ENCODE measurements at places on chromosomes 16 and 17. TPM values are rescaled to one million over a fixed set of nuclear protein-coding genes. Genes with fewer than 3 reads are reported as not detected.
A peak's percentile ranks its signal among the peaks of the same experiment; 100 is the strongest.

The ENPP7 gene
- polyA plus RNA-seq: not detected

GRCh38 chr17:5419959-5420653, at the start of gene RPAIN:
RPAIN (plus strand) TSS chr17:5420182; CDS start chr17:5420211, 29 bp downstream.
- peak; percentile 88 for DNase-seq

DNA sequence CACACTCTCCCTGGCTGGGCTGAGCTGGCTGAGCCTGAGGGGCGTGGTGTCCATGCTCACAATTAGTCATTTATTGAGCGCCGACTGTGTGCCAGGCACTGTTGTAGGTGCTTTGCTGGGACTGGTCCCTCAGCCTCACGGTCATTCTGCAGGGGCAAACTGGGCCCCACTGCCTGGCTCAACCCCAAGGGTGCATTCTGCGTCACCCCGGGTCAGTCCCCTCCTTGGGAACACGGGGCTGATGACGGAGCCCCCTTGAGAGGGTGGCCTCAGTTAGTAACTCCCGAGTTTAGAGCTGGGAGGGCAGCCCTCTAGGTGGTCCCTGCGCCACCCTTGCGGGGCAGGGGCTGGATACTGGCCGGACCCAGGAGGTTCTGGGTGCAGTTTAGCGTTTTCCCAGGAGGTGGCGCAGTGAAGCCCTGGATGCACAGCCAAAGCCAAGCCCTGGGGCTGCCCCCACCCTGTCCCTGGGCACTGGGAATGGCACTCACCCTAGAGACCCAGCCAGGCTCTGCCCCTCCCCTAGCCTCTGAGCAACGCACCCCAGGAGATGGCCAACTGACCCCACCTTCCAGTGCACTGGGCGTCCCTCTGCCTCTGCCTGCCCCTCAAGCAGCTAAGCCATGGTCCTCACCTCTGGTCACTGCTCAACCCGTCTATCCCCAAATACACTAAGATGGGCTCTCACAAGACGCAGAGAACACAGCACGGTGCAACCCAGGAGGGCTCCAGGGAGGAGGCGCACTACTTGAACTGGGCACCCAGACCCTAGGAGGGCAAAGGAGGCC, 243.2 kb upstream of the GSE1 start:
- DNase-seq: peak; percentile 68

GRCh38 chr17:66948061-66948750, 16.3 kb upstream of the CACNG4 start:
- no peak for DNase-seq

DNA sequence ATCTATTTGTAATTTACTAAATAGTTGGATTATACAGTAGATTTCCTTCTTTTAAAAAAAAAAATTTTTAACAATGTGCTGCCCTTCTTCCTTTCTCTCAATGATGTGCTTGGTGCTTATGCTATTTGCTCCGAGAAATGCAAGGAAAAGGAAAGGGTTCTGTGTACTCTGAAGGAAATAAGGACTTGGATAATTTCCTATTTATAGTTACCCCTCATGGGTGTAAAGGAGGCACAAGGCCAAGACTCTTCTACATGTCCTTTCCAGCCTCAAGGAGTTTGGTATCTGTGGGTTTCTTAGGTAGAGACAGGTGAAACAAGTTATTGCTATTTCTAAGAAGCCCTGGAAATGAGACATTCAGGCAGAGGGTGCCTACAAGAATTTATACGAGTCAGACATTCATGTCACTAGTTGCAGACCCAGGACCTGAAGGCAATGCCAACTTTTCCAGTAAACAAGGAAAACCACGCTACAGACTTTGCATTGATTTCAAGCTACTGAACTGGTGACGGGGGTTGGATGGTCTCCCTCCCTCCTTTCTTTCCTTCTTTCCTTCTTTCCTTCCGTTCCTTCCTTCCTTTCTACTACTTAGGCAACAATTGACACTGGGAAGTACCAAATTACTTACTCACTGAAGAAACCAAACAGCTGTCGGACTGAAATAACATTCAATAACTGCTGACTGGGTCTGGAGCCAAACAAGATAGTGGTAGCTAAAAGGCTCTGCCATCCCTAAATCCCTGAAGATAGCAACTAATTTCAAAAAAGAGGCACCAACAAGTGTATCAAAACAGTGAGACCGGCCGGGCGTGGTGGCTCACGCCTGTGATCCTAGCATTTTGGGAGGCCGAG, 33.8 kb upstream of the GHDC start:
- no peak for DNase-seq

The MPO gene
- polyA plus RNA-seq: 0.13 TPM

GRCh38 chr16:51133183-51133582, 17.9 kb downstream of the SALL1 start:
- DNase-seq: no peak

GRCh38 chr17:76840443-76840767, 27.8 kb upstream of the MGAT5B start:
- DNase-seq: no peak

The DGKE gene
- polyA plus RNA-seq: 1.7 TPM

DNA sequence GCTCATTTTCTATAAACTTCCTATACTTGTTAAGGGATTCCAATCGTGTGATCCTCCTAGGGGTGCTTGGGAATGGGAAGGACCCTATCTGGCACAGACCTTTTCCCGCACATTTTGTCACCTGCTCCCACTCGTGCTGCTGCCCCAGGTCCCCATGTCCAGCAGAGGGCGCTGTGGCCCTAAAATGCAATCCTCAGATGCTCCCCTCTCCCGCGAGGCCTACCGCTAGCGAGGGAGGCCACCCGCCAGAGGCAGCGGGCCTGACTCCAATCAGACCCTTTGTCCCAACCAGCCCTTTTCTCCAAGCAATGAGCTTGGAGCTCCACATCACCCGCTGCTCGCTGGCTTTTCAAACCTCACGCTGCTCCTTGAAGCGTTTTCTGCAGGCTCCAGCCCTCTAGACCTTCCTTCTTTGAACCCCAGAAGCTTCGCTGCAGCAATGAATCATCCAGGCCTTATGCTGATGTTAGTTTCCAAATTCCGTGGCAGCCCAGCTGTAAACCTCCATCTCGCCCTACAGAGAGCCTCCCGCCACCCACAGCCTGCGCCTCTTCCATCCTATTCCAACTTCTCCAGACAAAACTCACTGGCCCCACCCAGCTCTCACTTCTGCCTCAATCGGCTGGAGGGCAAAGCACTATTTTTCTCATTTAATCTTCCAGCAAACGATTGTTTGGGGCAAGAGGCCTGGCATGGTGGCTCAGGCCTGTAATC, 23.6 kb upstream of the FZD2 start:
- DNase-seq: peak; percentile 92

The KRT17 gene
- polyA plus RNA-seq: not detected

DNA sequence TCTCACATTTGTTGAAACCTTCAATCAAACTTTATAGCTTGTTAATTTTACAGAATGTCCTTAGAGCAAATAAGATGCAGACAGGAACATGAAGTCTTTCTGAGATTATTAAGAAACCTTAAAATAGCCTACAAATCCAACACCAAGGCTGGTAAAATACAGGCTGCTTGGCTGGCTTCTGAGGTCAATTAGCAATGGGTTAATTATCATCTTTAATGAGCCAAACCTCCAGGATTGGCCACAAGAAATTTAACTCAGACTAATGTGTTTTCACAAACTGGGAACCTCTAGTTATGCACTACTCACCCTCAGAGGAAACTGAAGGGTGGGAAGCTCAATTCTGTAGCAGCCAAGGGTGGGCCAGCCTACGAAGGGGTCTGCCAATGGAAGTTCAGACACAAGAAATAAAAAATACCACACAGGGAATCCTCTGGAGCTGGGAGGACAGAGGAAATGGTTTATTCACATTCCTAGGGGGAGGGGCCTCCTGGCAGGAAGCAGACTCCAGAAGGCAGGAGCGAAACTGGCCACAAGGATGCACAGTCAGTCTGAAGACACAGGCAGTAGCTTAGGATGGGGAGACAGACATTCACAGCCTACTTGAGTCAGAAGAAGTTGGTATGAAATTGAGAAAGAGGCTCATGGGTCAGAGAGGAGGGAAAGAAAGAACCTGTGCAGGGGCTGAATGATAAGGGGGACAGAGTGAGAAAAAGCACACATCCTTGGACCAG, 36.1 kb downstream of the HIC1 start:
- peak; percentile 45 for DNase-seq

DNA sequence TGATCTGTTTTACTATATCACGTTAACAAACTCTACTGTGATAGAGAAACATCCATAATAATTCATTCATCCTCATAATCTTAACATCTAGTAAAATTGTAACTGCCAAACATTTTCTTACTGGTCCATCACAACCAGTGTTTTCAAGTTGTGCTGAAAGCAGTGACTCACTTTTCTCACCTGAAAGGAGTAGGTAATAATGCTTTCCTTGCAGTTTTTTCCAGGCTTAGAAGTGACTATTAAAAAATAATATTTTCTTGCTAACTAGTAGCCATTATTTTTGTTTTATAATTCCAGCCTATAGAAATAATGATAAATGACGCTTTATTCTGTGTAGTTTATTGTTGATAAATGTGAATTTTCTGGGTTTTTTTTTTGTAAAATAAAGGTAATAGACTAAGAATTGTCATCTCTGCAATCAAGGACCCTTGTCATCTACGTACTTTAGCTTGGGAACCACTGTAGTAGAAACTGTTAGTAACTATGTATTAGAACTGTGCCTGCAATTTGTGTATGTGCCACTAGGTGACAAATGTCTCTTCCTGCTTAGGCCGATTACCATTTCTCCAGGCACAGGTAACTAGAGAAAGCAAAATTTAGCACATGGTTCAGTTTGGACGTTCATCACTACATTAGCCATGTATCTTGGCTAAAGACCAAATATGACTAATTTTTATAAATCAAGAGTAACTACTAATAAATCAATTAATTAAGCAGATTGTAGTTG, 409.4 kb upstream of the ERCC4 start:
- DNase-seq: no peak

The CDRT15L2 gene
- polyA plus RNA-seq: not detected

The C1QL1 gene
- 0.27 TPM for polyA plus RNA-seq

- no peak for DNase-seq
Measured at GRCh38 chr16:54320697-54321340, 34.2 kb upstream of the IRX3 start.

GRCh38 chr17:61477204-61477834, 25.1 kb downstream of the TBX4 start:
- no peak for DNase-seq

DNA sequence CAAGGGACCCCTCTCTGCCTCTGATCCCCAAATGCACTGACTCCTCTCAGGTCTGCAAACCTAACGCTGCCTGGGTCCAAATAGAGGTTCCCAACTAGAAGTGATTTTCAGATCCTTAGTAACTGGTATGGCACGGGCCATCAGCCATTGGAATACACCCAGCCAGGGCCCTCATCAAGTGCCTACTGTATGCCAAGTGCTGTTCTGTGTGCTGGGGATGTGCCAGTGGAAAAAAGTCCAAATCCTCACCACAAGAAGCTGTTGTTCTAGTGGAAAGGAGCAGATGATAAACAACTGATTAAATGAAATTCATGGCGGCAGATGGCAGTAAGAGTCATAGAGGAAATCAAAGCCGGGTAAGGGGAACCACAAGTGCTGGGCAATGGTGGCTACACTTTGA, 57.2 kb upstream of the MED9 start:
- no peak for DNase-seq

The PPP1R27 gene
- polyA plus RNA-seq: 3.1 TPM

GRCh38 chr17:3954976-3955672, 9.1 kb downstream of the ATP2A3 start:
- no peak for DNase-seq

GRCh38 chr16:81505011-81505661, 60.5 kb downstream of the CMIP start:
- DNase-seq: no peak

GRCh38 chr17:61168506-61168905, 231.1 kb upstream of the TBX2 start:
- DNase-seq: no peak

GRCh38 chr16:2913603-2914002, 1.9 kb downstream of the FLYWCH1 start:
- no peak for DNase-seq

The SLC5A2 gene
- not detected for polyA plus RNA-seq

The DUSP3 gene
- 69.8 TPM for polyA plus RNA-seq

GRCh38 chr17:17749921-17750320, 68.7 kb downstream of the RAI1 start:
- DNase-seq: no peak

DNA sequence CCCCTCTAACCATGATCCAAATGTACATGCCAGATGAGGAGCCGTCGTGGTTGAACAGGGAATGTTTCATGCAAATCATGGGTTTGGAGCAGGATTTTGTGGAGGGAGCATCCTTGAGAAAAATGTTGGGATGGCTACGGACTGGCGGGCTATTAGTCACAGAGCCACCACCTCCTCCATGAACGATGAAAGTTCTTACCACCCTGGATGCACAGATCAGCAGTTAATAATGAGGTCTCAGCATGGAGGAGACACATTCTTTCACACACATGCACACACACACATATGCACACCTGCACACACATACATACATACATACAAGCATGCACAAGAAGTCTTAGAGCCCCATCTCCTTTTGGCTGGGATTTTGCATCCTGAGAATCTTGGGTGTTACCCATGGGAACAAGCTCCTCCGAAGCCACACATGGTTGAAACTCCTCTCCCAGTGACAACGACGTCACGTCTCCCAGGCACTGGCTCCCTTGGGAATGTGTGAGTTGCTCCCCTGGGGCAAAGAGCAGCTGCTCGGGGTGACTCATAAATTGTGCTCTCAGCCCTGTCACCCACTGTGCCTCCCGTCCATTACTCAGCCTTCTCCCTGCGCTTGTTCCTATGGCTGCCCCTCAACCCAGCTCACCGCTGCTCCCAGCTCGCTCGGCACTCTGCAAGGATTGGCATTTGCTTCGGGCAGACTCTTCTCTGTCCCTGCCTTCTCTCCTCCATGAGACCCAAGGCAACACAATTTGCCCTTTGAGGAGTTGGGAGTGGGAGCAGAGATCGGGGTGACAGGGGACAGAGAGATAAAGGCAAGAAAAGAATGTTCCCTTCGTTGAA, 344.6 kb downstream of the SOX9 start:
- no peak for DNase-seq

DNA sequence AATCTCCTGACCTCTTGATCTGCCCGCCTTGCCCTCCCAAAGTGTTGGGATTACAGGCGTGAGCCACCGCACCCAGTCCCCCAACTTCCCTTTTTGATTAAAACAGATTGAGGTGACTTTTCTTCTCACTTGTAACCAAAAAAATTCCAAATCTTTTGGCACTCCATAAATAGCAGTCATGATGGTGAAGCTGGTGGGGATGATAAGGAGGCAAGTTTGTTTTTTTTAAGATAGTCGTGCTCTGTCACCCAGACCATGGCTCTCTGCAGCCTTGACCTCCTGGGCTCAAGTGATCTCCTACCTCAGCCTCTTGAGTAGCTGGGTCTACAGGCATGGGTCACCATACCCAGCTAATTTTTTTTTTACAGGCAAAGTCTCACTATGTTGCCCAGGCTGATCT, 34.7 kb upstream of the PLCG2 start:
- no peak for DNase-seq

DNA sequence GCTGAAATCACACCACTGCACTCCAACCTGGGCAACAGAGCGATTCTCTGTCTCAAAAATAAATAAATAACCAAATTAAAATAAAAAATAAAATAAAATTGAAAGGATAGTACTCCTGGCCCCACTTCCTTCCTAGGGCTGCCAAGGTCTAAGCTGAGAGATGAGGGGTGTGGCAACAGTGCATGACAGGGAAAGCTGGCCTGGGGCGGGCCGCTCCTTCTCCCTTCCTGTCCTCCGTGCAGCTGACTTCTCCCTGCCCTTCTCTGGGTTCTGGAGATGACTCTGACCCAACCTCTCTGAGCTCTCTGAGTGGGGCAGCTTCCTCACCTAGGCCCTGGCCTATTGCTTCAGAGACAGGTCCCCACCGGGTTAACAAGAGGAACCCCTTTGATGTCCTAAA, 8.7 kb upstream of the SLC25A39 start:
- no peak for DNase-seq
